ENCODE measurements at places on chromosomes 3 and 15.
A peak's percentile ranks its signal among the peaks of the same experiment; 100 is the strongest.

DNA sequence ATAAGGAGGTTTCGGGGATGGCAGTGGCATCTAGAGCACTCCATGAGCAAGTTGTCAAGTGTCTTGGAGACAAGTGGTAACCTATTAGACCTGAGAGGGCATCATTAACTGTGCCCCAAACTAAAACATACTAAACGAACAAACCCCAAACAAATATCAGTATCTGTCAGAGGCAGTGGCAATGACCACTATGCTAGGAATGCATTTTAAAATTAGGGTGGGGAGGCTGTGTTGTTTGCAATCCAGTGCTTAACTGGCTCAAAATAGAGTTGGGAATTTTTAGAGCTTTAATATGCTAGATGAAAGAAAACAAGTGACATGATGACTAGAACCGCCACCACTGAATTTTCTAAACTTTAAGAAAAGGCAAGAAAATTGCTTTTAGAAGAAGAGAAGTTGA, 51.8 kb upstream of the TPRG1 start:
- no peak for DNase-seq

DNA sequence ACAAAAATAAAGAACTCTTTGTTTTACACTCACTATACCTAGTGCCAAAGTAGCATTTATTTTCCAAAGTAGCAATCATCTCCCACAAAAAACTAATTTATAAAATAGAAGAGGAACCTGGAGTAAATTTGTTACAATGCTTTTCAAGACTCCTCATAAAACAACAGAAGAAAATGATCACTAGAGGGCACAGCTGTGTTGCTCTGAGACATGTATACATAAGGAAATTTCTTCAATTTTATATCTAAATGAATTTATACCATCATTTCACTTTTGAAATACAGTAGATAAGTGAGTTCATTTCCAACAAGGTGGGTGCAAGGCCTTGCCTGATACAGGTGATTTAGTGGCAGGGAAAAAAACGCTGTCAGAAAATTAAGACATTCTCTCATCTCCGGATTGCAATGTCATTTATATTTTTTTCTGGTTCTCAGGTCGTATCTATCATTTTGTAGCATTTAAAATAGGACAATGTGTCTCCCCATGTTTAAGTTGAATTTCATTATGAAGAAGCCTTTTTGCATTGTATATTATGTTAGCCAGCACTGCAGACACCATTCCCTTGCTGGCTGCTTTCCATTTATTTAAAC, 25.3 kb upstream of the ARHGEF26 start:
- peak; percentile 32 for DNase-seq

DNA sequence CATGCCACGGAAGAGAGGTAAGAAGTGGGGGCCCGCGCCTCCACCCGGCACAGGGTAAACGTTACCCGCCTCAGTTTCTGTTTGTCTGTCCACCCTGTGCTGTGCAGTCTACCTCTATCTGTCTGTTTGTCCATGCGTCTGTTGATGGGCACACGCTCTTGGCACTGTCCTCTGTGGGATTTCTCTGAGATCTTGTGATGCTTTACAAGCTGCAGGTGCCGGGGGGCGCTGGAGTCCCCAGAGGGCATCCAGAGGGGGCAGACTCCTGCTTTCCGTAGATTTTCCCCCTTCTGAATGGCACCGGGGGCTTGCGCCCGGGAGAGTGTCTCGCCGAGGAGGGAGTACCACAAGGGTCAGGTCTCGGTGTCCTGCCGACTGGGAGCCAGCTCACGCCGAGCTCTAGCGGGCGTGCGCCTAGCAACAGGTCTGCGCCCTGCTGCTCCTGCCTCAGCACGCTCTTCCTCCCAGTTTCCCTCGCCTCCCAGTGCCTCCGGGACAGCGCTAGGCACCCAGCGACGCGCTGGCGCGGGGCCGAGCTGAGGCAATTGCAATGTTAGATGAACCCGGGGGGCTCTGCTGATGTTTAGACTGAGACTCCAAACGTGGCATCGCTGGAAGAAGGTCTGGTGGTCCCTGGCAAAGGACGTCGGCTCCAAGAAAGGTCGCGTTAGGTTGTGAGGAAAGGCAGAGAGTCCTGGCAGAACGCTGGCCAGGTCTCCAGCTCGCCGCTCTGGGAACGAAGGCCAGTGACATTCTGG, 667 bp downstream of the CEMIP start:
- peak; percentile 67 for DNase-seq

DNA sequence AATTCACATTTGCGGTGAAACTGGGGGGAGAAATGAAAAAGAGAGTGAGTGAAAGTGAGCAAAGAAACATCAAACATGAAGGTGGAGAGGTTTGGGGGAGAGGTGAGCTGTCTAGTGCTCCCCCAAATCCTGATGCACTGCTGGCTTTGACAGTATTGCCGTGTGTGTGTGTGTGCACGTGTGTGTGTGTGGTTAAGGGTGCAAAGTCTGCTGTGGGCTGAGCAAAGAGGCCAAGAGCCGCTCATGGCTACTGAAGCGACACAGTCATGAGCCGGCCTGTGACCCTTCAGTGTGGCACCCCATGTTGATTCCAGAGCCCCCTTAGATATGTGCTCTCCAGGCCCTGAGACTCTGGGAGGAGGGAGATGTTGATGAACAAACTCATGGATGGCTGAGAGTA, 94.3 kb downstream of the DGKG start:
- DNase-seq: no peak

DNA sequence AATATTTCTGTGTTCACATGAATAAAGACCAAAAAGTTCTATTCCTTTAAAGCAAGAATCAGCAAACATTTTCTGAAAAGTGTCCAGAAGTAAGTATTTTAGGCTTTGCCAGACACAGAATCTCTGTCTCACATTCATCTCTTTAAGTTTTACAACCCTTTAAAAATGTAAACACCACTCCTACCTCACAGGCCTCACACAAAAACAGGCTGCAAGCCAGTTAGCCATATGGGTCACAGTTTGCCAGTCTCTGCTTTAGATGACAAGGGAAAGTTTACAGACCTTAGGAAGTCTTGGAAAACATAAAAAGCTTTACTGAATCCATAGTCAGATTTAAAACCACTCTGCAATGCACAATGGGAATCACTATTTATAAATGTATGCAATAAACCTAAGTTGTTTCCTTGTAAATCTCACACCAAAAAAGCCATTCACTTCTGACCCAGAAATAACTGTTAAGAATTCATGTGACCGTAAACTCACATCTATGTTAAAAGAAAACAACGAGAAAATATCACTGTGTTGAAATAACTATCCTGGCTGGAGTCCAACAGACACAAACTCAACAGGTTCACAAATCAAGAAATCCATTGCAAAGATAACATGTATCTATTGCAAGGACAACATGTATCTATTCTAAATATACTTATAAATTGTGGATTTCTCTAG, 308.2 kb downstream of the ULK4 start:
- no peak for DNase-seq

GRCh38 chr3:98705694-98706093, 57.4 kb upstream of the ST3GAL6 start:
- no peak for DNase-seq

- no peak for DNase-seq
Observed at GRCh38 chr3:16031434-16031833, 143.0 kb upstream of the GALNT15 start.

- no peak for DNase-seq
Observed at GRCh38 chr3:177257006-177257405, 59.7 kb upstream of the TBL1XR1 start.

DNA sequence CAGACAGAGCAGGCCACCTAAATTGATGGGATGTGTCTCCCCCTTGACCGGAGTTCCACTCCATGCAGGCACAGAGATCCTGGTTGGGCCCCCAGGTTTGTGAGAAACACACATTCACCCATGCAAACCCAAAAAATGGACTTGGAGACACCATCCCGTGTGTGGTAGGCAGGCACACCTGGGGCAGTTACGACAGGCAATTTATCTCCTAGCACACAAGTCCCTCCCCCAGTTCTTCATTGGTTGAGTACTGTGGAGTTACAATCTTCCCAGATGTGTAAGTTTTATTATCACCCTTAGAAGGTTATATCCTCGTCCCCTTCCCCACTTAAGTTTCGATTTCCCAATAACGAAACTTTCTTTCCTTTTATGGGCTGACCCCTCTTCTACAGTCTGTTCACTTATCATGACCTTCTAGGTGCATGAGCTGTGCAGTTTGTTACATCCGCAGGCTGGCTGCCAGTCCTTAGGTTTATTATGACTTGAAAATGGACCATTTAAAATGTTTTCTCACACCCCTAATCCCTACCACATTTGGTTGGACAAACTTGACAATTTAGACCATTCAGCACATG, 27.3 kb downstream of the ARL8B start:
- DNase-seq: no peak

- DNase-seq: no peak
Observed at GRCh38 chr15:67925182-67925581, 85.3 kb upstream of the RNU6-1 start.

DNA sequence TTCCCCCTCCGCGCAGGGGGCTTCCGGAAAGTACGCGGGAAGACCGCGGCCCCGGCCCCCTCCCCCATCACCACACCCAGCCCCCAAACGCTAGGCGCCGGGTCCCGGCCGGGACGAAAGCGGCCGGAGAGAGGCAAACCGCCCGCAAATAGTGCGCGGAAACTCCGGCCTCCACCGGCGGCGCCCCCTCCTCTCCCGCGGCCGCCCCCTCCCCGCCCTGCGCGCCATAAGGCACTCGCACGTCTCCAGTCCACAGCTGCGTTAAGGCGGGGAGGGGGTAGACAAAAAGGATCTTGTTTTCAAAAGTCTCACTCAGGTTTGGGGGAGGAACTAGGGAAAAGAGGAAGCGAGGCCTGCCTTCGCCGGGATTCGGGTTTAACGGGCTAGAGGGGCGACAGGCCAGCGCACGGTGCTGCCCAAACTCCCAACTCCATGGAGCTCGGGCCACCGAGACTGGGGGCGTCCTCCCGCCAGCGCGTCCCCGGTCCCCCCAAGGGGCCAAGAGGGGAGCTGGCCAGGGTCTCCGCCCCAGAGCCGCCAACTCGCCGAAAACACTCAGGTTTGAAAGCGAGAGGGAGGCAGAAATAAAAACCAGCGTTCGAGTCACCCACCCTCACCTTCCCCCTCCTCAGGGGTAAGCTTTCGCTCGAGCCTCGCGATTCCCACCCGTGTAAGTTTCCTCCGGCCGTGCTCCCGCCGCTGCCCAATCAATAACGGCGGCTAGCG, 1.8 kb downstream of the ANP32A start:
- DNase-seq: peak; percentile 38

- no peak for DNase-seq
Observed at GRCh38 chr3:50164984-50165909, 10.1 kb downstream of the SEMA3F start.

- DNase-seq: no peak
Observed at GRCh38 chr3:6168256-6168655, 692.7 kb upstream of the GRM7 start.

DNA sequence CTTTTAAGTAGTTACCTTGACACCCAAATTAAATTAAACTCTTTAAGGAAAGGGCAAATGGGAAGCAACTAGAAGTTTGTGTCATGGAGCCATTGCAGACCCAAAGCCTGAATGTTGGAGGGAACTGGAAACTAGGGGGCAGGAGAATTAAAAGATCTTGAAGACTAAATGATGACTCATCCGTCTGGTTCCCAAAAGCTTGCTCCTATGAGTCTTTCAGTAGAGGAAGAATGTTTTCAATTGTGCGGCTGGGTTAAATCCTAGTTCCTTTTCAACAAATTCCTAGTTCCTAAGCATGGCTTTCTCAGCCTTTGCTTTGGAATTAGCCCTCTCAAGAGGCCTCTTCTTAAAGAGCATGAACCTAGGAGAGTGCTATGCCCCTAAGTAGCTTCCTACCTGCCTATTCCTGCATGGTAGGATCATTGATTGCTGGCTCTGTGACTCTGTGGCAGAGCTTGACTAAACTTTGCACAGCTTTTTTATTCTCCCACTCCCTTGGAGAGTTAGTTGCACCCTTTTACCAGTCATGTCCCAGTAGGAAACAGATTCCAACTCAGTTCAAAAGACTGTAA, 17.7 kb downstream of the CLEC3B start:
- DNase-seq: peak; percentile 41

Measured in SW480 (cell line).